ENCODE measurements at places on chromosomes 1 and 21. TPM values are rescaled to one million over a fixed set of nuclear protein-coding genes. Genes with fewer than 3 reads are reported as not detected.
A peak's percentile ranks its signal among the peaks of the same experiment; 100 is the strongest.

DNA sequence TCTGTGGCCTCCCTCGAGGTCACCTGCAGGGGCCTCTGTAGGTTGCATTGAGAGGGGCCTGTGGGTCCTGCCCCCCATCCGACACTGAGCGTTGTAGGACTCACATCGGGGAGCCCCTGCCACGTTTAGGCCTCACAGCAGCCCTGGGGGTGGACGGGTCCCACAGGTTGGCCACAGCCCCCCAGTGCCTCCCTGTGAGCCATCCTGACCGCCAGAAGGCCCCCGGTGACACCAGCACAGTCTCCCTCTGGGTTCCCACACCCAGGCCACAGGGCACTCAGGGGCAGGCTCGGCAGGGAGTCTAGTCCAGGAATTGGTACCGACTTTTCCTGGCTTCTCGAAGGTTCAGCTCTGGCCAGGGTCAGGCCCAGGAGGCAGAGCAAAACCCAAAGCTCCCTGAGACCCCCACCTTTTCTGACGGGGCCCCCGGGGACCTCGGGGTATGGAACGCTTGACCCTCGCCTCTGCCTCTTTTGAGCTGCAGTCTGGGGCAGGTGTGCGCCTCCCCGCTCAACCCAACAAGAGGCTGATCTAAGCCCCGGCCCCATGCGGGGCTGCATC lies 13.9 kb upstream of the POFUT2 start:
- no peak for DNase-seq

GRCh38 chr1:23444596-23445390 lies 20.2 kb upstream of the TCEA3 start:
- DNase-seq = no peak

KLHL17 gene
- total RNA-seq = 6.7 TPM

DNA sequence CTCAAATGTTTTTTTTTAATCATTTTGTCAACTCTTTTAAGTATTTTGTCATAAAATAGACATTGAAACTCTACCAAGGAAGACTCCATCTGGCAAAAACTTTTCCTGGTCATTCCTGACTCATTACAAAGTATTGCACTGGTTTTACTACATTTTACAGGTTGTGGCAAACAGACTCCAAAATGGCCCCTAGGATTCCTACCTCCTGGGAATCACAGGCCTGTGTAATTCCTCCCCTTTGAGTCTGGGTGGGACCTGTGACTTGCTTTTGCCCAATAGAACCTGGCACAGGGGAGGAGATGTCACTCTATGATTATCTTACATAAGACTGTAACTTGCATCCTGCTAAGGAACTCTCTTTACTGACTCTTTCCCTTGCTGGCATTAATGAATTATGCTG lies 123.6 kb upstream of the KCNJ6 start:
- DNase-seq = no peak

DNA sequence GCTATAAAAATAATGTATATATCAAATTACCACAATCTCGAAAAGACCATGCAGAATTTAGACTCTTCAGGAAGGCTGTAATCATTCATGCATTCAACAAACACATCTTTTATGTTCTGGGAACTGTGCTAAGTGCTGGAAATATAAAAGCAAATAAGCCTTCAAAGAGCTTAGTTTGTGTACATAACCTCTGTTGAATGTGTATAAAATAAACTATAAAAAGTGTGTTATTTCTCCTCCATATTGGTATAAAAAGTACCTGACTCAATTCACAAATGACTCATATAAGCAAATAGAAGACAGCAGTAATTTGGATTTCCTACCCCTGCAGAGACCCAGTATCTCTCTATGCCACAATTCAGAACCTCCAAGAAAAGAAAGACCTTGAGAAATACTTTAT lies 36.8 kb downstream of the RAB3GAP2 start:
- DNase-seq = no peak

GRCh38 chr1:151221616-151222015 lies 23.3 kb downstream of the PIP5K1A start:
- DNase-seq = no peak

BRDT gene
- not detected for total RNA-seq

PRRX1 gene
- total RNA-seq = 1.2 TPM

- no peak for DNase-seq
Observed at GRCh38 chr1:9186082-9186859, 48.3 kb upstream of the H6PD start.

DNA sequence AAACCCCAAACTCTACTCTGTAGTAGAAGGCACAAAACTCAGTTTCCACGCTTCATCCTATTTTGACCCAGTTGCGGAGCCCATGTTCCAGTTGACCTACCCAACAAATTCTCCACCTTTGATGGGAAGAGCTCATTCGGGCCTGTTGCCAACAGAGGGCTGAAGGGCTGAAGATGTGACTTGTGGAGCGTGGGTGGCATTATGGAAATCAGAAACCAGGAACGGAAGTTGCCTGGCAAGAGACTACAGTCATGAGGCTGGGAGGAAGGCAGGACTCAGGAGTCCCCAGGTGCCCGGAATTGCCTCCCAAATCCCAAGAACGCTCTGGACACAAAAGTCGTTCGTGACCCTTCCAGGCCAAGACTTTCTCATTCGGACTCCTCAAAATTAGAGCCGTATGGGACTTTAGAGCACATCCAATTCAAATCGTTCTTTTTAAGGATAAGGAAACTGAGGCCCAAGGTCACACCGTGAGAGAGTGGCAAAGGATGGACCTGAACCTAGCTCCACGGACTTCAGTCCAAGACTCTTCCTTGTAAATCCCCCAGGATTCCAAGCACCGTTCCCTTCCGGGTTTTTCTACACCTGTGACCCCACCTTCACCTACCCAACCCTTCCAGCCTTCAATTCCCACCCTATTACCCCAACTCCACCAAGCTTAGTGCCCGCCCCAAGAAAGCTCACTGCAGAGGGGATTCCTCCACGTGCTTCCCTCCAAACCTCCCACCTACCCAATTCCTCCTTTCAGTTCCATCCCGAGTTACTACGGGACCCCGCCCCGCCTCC lies 739 bp downstream of the SMG5 start:
- peak; percentile 48 for DNase-seq

- DNase-seq = peak; percentile 45
Observed at GRCh38 chr1:101239095-101240040, 2.5 kb downstream of the S1PR1 start.

DNA sequence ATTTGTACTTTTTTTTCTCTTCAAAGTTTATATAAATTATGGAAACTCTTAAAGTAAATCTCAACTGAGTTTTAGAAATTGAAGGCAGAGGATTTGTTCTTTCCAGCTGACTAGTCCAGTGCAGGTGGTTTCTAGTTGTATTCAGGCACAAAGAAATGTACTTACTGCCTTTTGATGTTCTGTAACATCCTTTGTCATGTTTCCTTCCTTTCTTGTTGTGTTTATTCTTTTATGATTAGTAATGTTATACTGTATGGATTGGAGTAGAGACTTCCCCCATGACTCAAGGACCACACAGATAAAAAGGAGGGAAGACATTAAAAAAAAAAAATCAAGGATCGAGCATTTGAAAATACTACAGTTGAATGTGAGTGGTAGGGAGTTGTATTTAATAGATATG lies 8.0 kb downstream of the HIPK1 start:
- DNase-seq = no peak

DNA sequence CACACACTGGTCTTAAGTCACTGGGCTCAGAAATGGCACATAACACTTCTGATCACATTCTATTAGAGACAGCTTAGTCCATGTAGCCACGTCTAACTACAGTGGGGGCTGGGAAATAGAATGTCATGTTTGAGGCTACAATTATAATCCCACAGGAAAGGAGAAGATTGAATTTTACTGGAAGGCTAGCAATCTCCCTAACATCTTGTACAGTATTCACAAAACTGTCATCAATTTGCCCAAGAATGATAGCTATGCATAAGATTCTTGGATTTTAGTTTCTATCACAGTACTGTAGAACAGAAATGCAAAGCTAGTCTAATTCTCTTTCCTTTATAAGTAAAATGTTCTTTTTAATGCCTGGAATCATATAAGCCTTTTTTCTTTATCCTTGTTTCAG lies 12.7 kb upstream of the ZMYM6 start:
- no peak for DNase-seq

DNA sequence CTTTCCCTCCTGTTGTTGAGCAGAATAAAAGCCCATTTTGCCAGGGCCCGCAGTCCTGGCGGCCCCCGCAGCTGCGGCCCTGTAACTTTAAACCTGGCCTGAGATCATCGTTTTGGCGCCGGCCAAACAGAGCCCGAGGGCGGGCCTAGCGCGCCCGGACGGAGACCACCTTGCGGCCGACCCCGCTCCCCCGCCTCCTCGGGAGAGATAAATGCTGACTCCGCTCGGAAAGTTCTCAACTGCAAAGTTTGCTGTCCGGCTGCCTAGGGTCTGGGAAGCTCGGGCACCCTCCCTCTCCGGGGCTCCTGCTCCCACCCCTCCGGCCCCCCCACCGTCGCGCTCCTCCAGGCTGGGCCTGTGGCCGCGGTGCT lies at the start of gene PDPN:
TSS of gene PDPN (plus strand) at position 238 of the 371 bp plus-strand sequence. CDS start 202 bp downstream, outside the sequence.
- DNase-seq = peak; percentile 78

- DNase-seq = peak; percentile 69
Observed at GRCh38 chr1:9539829-9540550, 725 bp downstream of the SLC25A33 start.

LYPD8 gene
- not detected for total RNA-seq

HSD3B2 gene
- not detected for total RNA-seq

TMEM81 gene
- 5.1 TPM for total RNA-seq

- DNase-seq = no peak
Observed at GRCh38 chr1:20700636-20701215, 17.1 kb downstream of the KIF17 start.

- no peak for DNase-seq
Observed at GRCh38 chr1:70617728-70618127, 206.7 kb downstream of the CTH start.

DCST1 gene
- total RNA-seq = not detected

DNA sequence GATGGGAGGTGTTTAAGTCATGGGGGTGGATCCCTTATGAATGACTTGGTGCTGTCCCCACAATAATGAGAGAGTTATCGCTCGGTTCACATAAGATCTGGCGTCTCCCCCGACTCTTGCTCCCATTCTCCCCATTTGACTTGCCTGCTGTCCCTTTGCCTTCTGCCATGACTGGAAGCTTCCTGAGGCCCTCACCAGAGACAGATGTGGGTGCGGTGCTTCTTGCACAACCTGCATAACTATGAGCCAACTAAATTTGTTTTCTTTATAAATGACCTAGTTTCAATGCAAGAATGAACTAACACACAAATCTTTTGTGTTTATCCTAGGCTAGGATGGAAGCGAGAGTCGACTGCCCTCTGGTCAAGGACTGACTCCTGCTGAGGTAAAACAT lies 31.2 kb upstream of the CDC14A start:
- DNase-seq = no peak

MYOG gene
- total RNA-seq = not detected

DNA sequence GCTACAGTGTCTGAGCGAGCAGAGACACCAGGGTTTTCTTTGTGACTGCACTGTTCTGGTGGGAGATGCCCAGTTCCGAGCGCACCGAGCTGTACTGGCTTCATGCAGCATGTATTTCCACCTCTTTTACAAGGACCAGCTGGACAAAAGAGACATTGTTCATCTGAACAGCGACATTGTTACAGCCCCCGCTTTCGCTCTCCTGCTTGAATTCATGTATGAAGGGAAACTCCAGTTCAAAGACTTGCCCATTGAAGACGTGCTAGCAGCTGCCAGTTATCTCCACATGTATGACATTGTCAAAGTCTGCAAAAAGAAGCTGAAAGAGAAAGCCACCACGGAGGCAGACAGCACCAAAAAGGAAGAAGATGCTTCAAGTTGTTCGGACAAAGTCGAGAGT lies 2.7 kb downstream of the ZBTB18 start:
- no peak for DNase-seq

GRCh38 chr1:70008660-70009059 lies 196.7 kb downstream of the LRRC40 start:
- DNase-seq = no peak

GRCh38 chr1:29975036-29975694 lies 738.8 kb downstream of the PTPRU start:
- peak; percentile 15 for DNase-seq

- no peak for DNase-seq
Observed at GRCh38 chr1:178310685-178311105, 186.1 kb downstream of the CLEC20A start.

ALDH4A1 gene
- total RNA-seq = 5.3 TPM

Measured in MG63 (cell line).